ENCODE measurements at places on chromosomes 3 and 15.
A peak's percentile ranks its signal among the peaks of the same experiment; 100 is the strongest.

GRCh38 chr3:189659571-189659970 lies 28.4 kb downstream of the TP63 start:
- DNase-seq = no peak

DNA sequence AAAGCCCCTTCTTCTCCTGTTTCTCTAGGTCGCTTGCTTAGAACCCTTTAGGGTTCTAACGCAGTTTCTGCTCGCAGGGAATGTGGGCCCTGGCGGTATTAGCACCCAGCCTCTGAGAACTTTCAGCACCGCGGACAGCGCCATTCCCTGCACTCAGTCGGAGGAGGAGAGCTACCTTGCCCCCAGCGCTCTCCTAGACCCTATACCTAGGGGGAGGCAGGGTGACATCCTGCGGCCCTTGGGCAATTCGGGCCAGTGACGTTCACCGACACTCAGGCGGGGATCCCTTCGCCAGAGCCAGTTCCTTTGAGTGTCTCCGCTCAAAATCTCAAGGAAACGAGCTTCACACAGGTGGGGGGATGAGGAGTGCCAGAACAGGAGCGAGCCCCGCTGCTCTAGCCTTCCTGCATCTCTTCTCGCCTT lies 1.3 kb downstream of the SLC7A14 start:
- DNase-seq = peak; percentile 12

GRCh38 chr3:186932281-186933181 lies 2.2 kb downstream of the ST6GAL1 start:
- DNase-seq = no peak

GRCh38 chr3:168956076-168956475 lies 707.4 kb downstream of the MECOM start:
- DNase-seq = no peak

DNA sequence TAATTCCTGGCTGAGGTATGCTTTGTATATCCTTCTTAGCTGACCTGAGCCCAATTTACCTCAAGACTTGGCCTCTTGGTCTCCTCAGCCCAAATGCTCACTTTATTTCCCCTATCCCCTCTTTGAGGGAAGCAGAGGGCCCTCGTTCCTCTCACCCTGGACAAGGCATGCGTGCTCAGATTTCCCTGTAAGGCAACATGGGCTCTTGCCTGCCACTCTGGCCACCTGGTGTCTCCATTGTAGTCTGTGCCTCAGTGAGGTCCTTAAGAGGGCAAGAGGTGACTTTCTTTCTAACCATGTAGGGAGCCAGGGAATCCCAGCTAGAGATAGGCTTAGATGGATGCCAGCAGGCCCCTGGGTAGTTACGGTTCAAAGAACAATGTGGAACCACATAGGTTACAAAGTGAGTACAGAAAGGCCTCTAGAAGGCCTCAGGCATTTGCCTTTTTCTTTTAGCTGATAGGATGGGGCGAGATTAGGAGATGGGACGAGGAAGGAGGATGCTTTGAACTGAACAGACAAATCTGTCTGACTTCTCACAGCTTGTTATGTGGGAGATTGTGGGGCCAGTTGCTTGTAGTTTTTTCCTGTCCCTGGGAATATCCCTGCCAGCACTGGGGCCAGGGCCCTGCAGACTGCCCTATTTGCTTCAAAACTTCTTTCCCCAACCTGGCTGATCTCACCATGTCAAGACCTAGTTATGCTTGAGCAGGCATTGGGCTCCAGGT lies 1.1 kb upstream of the INTS14 start:
- DNase-seq = no peak

DNA sequence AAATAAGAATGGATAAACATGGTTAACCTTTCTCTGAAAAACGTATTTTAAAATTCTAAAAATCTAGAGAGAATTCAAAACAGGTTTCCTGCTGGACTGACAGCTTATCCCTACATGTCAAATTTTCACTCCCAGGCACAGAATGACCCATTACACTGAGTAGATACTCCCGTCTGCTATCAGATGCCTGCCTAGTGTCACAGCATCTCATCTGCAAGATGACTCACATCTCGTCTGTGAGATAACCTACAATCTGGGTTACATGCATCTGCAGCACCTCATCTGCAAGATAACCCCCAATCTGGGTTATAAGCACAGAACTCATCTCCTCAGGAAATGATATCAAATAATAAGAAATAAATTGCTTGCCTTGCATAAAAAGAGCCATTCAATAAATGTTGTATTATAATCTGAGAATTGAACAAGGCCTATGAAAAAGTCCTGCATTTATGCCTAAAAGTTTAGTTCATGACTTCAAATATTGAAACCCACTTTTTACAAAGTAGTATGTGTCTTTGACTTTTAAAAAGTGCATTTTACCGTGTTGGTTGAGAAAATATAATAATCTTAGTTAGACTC lies 188.3 kb upstream of the THBS1 start:
- DNase-seq = no peak

DNA sequence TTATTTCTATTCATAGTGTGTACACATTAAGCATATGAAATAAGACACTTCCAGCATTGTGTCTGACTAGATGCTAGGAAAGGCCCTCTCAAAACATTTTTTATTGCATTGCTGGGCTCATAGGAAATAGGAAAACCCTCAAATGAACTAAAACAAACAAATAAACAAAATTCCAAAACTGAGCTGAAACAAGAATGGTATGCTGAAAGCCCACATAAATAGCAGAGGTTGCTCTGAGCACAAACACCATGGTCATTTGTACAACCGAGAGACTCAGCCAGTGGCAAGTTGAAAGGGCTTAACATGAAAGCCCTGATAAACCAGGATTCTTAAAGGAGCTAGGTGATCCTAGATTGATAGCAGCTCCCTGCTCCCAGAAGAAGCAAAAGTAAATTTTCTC lies 310.0 kb upstream of the WNT5A start:
- no peak for DNase-seq

- DNase-seq = peak; percentile 60
Observed at GRCh38 chr3:194395778-194396538, 3.1 kb downstream of the GP5 start.

GRCh38 chr3:3170998-3171397 lies 8.5 kb downstream of the CRBN start:
- no peak for DNase-seq

DNA sequence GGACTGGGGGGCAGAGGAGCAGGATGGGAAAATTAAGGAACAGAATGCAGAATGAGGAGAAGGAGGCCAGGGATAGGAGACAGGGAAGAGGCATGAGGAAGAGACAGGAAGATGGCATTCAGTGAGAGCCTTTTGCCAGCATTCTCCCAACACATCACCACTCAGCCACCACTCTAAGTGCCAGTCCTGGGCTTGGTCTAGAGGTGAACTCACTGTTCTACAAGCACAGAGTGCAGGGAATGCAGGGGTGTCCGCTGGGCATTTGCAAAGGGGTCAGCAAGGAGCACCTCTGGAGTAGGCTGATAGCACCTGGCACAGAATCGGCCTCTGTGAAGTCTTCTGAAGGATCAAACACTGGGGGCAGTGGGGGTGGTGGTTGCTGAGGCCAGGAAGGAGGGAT lies 14.6 kb upstream of the IGDCC3 start:
- DNase-seq = no peak

- DNase-seq = no peak
Observed at GRCh38 chr3:149494022-149494758, 19.7 kb downstream of the TM4SF4 start.

DNA sequence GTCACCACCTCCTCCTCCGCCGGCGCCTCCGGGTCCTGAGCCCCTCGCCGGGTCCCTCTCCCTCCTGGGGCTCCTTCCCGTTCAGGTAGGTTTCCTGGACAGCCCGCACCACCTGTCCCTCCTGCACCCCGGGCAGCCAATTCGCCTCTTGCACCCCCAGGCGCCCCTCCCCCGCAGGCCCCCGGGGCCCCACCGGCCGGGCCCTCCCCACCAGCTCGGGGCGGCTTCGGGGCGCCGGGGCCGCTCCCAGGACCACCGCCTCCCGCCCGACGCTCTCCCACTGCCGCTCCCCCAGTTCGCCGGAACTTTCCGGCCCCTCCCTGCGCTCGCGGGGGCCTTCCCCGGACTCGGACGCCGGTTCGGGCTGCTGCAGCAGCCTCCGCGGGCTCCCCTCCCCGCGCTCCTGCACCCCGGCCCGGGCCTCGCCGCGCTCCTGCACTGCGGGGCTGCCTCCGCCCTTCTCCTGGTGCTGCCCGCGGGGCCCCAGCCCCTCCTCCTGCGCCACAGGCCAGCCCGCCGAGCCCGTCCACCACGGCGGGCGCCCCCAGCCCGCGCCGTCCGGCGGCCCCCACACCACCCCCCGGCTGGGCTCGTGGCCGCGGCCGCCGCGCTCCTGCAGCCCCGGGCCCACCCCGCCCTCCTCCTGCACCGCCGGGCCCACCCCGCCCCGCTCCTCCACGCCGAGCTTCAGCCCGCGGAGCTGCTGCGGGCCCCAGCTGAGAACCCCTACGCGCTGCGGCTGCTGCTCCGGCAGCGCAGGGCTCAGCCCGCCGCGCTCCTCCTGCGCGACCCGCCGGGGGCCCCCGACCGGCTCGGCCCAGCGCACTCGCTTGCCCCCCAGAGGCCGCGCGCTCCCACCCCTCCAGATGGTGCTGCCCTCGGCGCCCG lies 587 bp upstream of the TNK2 start:
- peak; percentile 18 for DNase-seq

GRCh38 chr15:65176056-65176455 lies 9.1 kb downstream of the CLPX start:
- DNase-seq = no peak

DNA sequence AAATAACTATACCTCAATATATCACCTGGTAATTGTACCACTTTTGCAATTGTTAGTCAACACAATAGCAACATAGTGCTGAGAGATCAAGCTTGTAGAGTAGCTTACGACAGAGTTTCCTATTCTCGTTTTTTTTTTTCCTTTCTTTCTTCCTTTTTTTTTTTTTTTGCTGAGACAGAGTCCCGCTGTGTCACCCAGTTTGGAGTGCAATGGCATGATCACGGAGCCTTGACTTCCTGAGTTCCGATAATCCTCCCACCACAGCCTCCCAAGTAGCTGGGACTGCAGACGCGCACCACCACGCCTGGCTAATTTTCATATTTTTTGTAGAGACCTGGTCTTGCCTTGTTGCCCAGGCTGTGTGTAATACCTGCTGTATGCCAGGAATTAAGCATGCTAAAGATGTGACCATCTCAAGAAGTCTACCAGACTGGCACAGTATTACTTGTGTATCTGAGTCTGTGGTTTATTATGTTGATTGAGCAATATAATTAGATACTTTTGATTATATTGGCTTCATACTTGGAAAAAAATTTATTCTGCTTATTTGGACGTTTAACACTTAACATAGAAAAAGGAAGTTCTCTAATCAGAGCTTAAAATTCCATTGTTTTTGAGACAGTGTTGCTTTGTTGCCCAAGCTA lies 3.0 kb downstream of the SELENOT start:
- no peak for DNase-seq

DNA sequence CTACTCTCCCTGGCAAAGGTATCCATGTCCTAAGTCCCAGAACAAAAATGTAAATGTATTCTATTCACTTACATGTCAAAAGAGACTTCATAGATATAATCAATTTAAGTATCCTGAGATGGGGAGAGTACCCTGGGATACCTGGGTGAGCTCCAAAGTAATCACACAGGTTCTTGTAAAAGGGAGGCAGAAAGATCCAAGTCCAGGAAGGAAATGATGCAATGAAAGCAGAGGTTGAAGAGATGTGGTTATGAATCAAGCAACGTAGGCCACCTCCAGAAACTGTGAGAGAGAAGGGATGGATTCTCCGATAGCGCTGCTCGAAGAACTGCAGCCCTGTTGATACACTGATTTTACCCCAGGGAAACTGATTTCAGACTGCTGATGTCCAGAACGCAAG lies 93.9 kb upstream of the VGLL3 start:
- DNase-seq = no peak

GRCh38 chr3:114899186-114899931 lies 247.7 kb downstream of the ZBTB20 start:
- no peak for DNase-seq

DNA sequence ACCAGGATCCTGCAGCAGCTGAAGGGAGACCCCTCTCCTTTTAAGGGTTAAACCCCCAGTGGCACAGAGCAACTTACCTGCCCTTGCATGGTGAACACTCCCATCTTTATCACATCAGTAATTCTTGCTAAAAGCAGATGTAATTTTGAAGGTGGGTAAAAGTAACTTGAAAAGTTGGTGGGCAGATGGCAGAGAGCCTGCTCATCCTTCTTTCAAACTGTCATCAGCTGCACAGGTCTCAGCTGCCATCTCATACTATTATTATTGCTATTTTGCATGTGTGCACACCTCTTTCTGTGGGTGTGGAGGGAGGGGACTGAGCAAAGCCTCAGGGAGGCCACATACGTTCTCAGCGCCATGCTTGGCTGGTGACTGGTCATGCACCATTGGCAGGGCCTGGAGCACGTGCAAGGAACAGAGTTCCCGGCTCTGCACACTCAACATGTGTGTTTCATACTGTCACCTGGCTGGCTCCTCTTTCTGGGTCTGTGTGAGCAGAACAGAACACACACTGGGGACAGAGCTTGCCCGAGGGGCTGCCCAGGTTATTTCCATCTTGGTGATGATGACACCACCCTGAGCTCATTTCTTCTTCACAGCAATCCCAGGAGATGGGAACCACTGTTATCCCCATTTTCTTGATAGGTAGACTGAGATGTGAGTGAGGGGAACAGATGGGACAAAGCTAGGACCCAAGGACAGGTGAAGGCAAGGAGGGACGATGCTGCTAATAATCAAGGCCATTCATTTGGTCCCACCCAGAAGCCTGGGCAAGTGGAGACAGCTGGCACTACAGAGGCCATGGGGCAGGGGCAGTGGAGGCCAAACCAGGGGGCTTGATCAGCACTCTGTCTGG lies 95.8 kb upstream of the KLF13 start:
- no peak for DNase-seq

- no peak for DNase-seq
Observed at GRCh38 chr3:78506581-78507195, 1261.1 kb downstream of the ROBO1 start.

GRCh38 chr3:42159706-42160472 lies 68.7 kb downstream of the TRAK1 start:
- no peak for DNase-seq

DNA sequence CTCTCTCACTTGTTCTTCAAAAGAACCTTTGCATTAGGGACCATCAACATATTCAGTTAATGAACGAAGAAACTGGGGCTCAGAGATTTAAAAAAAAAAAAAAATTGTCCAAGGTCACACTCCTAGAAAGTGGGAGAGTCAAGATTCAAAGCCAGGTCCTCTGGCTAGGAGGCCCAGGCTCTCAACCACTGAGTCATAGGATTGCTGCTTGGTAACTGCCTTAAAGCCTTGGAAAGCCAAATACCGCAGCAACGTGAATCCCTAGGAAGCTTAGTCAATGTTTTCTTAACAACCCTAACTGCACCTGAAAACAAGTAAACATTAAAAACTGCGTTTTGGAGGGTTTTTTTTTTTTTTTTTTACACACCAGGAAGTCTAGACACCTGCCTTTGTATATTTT lies 156.8 kb downstream of the WNT5A start:
- DNase-seq = no peak

- DNase-seq = no peak
Observed at GRCh38 chr3:50167069-50167840, 12.1 kb downstream of the SEMA3F start.

GRCh38 chr3:17810759-17811158 lies 68.3 kb upstream of the TBC1D5 start:
- DNase-seq = no peak
